K562 (cell line): ENCODE measurements at places on chromosomes 1 and 21.

DNA sequence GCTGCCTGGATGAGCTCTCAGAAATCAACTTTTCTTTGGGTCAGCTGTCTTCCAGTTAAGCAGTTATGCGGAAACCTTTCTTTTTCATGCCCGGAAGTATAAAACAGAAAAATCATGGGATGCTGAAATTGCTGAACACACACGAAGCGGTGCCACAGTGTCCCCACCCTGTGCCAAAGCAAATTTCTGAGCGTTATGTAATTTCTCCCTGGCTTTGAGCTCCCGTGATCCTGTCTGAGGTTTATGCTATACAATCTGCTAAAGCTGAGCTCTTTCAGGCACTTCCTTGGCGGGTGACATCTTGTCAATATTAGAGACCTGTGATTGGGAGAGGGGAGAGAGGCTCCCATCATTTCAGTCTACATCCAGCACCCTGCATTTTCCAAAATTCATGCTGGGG lies 201.7 kb downstream of the ROR1 start:
- no peaks in the 10 kb centered on the region for H3K36me3 ChIP-seq
- H3K27ac ChIP-seq: no peak overlapping the region
- DNase-seq: no peak
- no peaks in the 10 kb centered on the region for H3K4me1 ChIP-seq
- H3K4me3 ChIP-seq: no peak overlapping the region
- H3K27me3 ChIP-seq: no peaks in the 10 kb centered on the region

- H3K27me3 ChIP-seq: peaks cover 74% of the 10 kb centered on the region
- DNase-seq: no peak
- H3K27ac ChIP-seq: no peak overlapping the region
These were observed 54.7 kb downstream of the ELK4 start for GRCh38 chr1:205576805-205577761.

DNA sequence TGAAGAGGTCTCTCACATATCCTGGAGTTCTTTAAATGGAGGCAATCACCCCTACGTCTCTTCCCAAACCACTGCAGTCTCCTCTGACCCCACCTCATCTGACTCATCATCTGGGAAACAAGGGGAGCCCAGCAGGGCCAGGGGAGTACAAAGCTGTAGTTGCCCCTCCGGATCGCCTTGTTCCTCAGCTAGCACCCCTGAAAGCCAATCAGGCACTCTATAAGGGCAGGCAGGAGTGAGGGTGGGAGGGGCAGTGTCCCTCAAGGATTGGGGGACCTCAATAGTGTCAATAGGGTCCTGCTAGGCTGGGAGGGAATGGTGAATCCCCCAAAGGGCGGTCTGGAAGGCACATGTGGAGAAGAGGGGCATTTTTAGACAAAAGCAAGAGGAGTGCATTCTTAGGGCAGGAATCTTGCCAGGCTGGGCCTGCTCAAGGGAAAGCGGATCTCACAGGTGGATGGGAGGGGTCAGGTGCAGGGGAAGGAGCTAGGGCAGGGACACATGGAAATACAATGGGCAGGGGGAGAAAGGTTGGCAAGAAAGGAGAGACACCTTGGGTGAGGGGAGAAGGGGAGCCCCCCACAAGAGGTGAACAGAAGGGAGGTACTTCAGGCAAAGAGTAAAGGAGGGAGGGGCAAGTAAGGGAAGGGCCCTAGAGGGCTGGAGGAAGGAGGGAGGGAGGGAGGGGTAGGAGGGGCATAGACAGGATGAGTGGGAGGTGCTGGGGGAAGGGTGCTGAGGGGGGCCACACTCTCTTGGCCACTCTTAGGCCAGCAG lies 5.8 kb downstream of the SHISA4 start:
- no peak overlapping the region for H3K27ac ChIP-seq
- H3K36me3 ChIP-seq: no peaks in the 10 kb centered on the region
- peaks cover 5% of the 10 kb centered on the region; the same call in 1 of the 2 replicates for H3K4me1 ChIP-seq
- no peak for DNase-seq
- H3K4me3 ChIP-seq: no peak overlapping the region

- no peak overlapping the region for H3K4me3 ChIP-seq
- H3K27me3 ChIP-seq: 0 out of 3 replicates have a peak, but pooled peaks cover 5% of the 10 kb centered on the region
- H3K27ac ChIP-seq: no peak overlapping the region
- DNase-seq: no peak
- no peaks in the 10 kb centered on the region for H3K4me1 ChIP-seq
These were observed 56.0 kb upstream of the CD53 start for GRCh38 chr1:110816945-110817344.

DNA sequence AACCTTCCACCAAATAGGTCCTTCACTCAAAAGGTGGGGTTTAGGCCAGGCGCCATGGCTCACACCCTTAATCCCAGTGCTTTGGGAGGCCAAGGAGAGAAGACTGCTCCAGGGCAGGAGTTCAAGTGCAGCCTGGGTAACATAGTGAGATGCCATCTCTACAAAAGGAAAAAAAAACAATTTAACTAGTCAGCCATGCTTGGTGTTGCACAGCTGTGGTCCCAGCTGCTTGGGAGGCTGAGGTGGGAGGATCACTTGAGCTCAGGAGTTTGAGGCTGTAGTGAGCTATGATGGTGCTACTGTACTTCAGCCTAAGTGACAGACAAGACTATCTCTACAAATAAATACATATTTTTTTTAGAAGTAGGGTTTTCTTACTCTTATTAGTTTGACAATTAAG lies 617.5 kb downstream of the KIF26B start:
- H3K27ac ChIP-seq: no peak overlapping the region
- DNase-seq: no peak
- H3K36me3 ChIP-seq: peaks cover 42% of the 10 kb centered on the region; the same call in 2 of the 3 replicates
- H3K4me3 ChIP-seq: no peak overlapping the region

- no peaks in the 10 kb centered on the region for H3K4me1 ChIP-seq
- no peak overlapping the region for H3K4me3 ChIP-seq
- H3K27me3 ChIP-seq: no peaks in the 10 kb centered on the region
- no peak overlapping the region for H3K27ac ChIP-seq
- DNase-seq: no peak
These were observed 420.6 kb downstream of the SIPA1L2 start for GRCh38 chr1:232209357-232209756.

- H3K27me3 ChIP-seq: no peaks in the 10 kb centered on the region
- no peak overlapping the region for H3K4me3 ChIP-seq
- H3K27ac ChIP-seq: no peak overlapping the region
These were observed 47.4 kb downstream of the S100B start for GRCh38 chr21:46557469-46557868.

- DNase-seq: no peak
- peaks cover 53% of the 10 kb centered on the region for H3K27me3 ChIP-seq
- no peak overlapping the region for H3K4me3 ChIP-seq
- H3K4me1 ChIP-seq: peaks cover 14% of the 10 kb centered on the region
- no peak overlapping the region for H3K27ac ChIP-seq
These were observed 1.8 kb downstream of the ALPL start for GRCh38 chr1:21510885-21511578.

DNA sequence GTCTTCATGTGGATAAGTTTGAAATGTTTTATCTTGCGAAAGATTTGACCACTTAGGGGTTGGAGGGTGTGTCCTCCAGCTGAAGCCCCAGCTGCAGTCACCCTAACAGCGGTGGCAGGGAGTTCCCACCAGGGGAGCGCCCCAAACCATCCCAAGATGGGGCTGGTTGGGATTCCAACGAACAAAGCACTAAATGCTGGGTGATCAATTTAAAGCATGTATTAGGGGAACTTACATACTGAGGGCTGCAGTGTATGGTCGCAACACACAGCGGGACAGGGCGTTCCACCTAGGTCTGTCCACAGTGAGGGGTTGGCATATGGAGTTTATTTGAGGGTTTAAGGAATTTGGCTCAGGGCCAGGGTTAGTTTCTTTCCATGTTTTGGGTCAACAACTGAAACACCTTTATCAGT lies 26.3 kb downstream of the SLC37A1 start:
- H3K27me3 ChIP-seq: peaks cover 25% of the 10 kb centered on the region
- H3K4me3 ChIP-seq: no peak overlapping the region
- H3K27ac ChIP-seq: no peak overlapping the region
- peaks cover 28% of the 10 kb centered on the region for H3K4me1 ChIP-seq

- peaks cover 4% of the 10 kb centered on the region for H3K27me3 ChIP-seq
- H3K4me1 ChIP-seq: no peaks in the 10 kb centered on the region
- H3K36me3 ChIP-seq: no peaks in the 10 kb centered on the region
- H3K4me3 ChIP-seq: no peak overlapping the region
- DNase-seq: no peak
These were observed 8.7 kb upstream of the CADM3 start for GRCh38 chr1:159162516-159163265.

DNA sequence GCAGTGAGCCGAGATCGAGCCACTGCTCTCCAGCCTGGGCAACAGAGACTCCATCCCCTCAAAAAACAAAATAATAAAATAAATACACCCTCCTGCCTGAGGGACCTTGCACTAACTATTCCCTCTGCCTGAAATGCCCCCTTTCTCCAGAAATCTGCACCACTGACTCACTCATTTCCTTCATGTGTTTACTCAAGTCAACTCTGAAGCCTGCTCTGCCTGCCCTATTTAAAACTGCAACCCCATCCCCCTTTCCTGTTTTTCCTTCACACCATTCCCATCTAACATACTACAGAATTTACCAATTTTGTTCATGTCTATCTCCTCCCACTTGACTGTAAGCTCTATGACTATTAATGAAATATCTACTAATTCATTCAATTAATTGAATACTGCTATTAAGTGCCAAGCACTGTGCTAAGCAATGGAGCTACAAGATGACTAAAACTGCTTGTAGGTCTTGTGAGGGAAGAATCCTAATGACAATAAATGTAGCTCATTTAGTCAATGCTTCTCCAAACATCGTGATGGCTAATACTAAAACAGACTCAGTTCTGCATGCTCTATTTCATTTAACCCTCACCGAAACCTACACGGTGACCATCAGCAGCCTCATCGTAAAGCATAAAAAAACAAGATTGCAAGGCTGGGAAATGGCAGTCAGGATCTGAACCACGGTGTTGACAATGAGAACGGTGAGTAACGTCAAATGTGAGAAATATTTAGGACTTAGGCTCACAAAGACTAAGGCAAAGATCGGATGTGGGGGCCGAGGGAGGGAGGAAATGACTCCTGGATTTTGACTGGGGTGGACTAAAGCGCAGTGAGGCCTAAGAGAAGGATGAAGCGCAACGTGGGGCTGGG lies 749 bp upstream of the TMEM39B start:
- H3K27me3 ChIP-seq: no peaks in the 10 kb centered on the region
- peak overlapping the region; percentile 13; the same call in 2 of the 3 replicates for H3K27ac ChIP-seq

- no peak for DNase-seq
- no peaks in the 10 kb centered on the region for H3K27me3 ChIP-seq
- H3K4me3 ChIP-seq: no peak overlapping the region
- H3K4me1 ChIP-seq: no peaks in the 10 kb centered on the region
- no peak overlapping the region for H3K27ac ChIP-seq
These were observed 248.1 kb upstream of the C1orf105 start for GRCh38 chr1:172172352-172172831.

- H3K36me3 ChIP-seq: no peaks in the 10 kb centered on the region
- H3K4me3 ChIP-seq: no peak overlapping the region
- no peak overlapping the region for H3K27ac ChIP-seq
- DNase-seq: no peak
- H3K4me1 ChIP-seq: no peaks in the 10 kb centered on the region
These were observed 48.4 kb downstream of the ADAMTS5 start for GRCh38 chr21:26918323-26919079.

DNA sequence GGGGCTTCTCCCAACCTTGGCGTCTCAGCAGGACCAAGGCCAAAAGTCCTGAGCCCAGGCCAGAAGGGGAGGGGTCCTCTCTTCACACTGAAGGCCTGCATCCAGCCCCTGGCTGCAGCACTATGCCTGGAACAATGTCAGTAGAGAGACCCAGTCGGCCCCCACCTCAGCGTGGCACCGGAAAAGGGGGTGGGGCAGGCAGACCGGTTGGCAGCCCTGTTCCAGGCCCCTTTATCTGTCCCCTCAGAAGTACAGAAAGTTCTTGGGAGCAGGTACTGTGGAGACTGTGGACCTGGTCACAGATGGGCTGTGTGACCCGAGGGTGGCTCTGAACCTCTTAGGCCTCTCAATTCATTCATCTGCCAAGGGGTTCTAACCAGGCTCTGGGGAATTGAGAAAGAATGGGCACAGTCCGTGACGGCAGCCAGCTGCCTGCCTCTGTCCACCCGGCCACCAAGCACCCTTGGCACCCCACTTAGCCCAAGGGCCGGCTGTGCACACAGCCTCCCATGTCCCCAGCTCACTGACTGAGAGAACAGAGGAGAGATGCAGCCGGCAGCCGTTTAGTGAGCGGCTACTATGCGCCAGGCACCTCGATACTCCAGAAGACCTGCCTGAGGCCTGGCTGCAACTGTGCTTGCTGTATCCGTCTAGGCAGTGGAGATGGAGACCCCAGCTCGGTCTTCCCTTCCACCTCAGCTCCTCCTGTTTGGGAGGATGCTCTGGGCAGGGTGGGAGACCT lies 23.9 kb downstream of the RUNX3 start:
- no peak overlapping the region for H3K27ac ChIP-seq
- no peaks in the 10 kb centered on the region for H3K36me3 ChIP-seq
- H3K4me1 ChIP-seq: peaks cover 4% of the 10 kb centered on the region
- no peak for DNase-seq

GRCh38 chr1:214017191-214017982 lies 29.6 kb downstream of the PROX1 start:
- H3K27ac ChIP-seq: no peak overlapping the region
- no peaks in the 10 kb centered on the region for H3K4me1 ChIP-seq
- no peak overlapping the region for H3K4me3 ChIP-seq
- H3K27me3 ChIP-seq: peaks cover 9% of the 10 kb centered on the region
- DNase-seq: no peak

DNA sequence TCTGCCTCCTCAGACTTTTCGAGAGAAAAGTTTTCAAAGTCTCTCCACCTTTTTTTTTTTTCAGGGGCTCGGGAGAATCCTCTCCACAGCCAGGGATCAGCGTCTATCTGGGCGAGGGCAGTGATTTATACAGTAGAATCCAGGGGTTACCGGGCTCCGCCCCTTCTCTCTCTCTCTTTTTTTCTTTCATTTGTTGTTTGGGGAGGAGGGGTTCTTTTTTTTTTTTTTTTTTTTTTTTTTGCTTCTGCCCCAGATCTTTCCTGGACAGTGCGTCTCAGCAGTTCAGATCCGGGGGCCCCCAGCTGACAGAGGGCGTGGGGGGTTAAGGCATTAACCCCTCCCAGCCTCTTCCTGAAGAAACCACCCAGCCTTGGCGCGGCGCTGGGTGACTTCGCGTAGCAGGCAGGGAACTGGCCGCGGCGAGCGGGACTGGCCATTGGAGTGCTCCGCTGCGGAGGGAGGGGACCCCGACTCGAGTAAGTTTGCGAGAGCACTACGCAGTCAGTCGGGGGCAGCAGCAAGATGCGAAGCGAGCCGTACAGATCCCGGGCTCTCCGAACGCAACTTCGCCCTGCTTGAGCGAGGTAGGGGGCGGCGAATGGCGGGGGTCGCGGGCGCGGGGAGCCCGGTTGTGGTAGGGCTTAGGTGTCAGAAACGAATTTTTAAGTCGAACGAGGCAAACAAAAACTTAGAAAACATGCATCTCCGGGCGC lies at the start of gene S1PR1:
S1PR1 (plus strand) TSS at position 504 of the 713 bp plus-strand sequence. CDS start 1,966 bp downstream, outside the sequence.
- H3K36me3 ChIP-seq: no peaks in the 10 kb centered on the region
- peak within 1 kb of the TSS; percentile 27 for H3K4me3 ChIP-seq
- H3K27me3 ChIP-seq: peaks cover 23% of the 10 kb centered on the region
- no peak within 1 kb of the TSS for H3K27ac ChIP-seq
- no peak for DNase-seq

DNA sequence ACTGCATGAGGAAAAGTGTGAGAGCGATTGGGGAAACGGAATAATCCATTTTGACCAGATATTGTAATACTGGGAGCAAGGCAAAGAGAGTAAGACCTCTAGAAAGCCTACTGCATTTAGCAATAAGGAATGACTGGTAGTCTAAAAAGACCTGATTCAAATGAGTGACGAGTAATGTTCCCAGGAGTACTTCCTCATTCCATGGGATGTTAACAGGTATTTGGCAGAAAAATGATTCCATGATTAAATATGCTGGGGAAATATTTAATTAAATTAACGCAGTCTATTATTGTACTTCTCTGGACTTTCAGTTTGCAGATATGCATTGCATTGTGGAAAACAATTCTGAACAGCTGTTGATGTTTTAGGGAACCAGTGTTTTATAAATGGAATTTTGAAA lies 105.5 kb downstream of the RPE65 start:
- H3K4me1 ChIP-seq: no peaks in the 10 kb centered on the region
- H3K36me3 ChIP-seq: no peaks in the 10 kb centered on the region
- H3K27me3 ChIP-seq: no peaks in the 10 kb centered on the region
- no peak overlapping the region for H3K27ac ChIP-seq
